SW480 (cell line): ENCODE measurements at places on chromosomes 5 and 9.

- no peak for DNase-seq
Measured at GRCh38 chr9:77236693-77237092, 59.4 kb downstream of the VPS13A start.

DNA sequence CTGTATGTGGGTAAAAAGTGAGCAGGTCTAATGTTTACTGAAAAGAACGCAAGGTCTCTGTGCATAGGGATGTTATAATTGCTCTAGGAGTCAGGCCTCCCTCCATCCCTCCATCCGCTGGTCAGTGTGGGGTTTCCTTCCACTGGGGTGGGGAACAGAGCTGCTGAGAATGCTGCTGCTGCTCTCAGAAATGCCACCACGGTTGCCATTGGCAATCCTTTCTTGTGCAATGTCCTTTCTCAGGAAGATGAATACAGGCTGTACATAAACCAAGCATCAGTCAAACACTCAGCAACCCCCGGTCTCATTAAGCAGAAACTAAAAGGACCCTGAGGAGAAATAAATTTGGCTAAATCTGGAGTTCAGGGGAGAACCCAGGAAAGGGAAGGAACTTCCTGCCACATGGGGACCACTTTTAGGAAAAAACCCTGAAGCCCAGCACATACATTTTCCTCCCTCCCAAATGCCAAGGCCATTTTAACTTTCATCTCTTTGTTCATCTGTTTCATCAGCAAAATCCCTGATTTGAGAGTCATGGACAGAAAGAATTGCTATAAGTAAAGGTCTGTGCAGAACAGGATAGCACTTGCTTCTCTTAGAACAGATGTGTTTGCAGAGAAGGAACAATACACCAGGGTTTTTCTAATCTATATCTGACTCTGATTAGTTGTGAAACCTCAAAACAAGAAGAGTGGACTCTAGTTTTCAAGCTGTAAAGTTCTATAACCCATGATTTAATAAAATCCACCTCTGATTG, 70.4 kb upstream of the SLC1A3 start:
- no peak for DNase-seq

GRCh38 chr9:134357631-134358025, 31.4 kb downstream of the RXRA start:
- DNase-seq = no peak

GRCh38 chr9:107739601-107740082, 250.1 kb upstream of the KLF4 start:
- DNase-seq = no peak

DNA sequence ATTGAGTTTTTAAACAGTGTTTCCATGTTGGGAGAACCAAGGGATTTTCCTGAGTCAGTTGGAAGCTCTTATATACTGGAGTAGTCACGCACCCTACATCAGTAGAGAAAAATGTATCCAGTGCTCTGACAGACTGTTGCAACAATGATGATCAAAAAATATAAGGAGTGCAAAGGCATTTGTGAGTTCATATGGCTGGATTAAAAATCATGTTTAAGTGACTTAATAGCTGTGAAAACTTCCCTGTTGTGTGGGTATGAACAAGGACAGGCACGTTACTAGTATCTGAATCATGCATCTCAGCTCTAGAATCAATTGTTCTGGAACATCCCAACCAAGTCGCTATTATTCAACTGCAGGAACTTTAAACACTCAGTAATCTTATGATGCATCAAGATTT, 229.7 kb downstream of the ROR2 start:
- no peak for DNase-seq

DNA sequence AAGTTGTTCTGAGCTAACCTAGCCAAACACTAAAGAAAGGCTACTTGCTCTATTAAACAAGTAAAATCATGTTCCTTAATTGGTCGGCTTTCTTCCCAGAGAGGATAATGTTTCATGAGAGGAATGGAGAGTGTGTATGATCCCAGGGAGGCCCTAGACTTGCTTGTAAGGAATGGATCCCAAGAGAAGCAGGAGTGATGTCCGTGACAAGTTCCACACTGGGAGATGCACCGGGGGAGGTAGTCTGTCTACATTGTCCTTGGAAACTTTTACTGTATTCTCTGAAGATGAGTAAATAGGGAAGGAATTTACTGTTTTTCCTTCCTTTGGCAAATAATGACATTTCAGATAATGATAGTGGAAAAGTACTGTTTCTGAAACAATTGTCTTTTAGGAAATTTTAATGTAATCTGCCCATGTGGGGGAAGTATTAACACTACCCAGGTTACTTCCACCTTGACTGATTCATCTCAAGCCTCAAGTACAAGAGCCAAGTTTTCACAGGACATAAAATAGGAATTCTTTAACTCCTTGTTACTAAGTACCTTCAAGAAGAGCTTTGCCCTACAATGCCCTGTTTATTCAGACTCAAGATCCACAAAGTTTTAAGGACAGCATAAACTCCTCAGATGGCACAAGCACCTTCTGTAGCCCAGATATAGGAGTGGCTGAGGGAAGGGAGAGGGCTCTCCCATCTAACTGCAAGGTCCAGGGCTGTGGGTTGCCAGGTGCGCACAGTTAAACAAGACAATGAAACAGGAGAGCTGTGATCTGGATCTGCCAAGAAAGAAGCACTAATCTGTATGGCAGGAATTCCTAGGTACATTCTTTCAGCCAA, 152.1 kb downstream of the GNA14 start:
- DNase-seq = no peak

GRCh38 chr5:125190232-125191087, 444.0 kb upstream of the ZNF608 start:
- no peak for DNase-seq

- no peak for DNase-seq
Measured at GRCh38 chr5:1138445-1139245, 26.8 kb upstream of the SLC12A7 start.

GRCh38 chr9:129736334-129736733, 16.5 kb downstream of the PTGES start:
- DNase-seq = no peak

DNA sequence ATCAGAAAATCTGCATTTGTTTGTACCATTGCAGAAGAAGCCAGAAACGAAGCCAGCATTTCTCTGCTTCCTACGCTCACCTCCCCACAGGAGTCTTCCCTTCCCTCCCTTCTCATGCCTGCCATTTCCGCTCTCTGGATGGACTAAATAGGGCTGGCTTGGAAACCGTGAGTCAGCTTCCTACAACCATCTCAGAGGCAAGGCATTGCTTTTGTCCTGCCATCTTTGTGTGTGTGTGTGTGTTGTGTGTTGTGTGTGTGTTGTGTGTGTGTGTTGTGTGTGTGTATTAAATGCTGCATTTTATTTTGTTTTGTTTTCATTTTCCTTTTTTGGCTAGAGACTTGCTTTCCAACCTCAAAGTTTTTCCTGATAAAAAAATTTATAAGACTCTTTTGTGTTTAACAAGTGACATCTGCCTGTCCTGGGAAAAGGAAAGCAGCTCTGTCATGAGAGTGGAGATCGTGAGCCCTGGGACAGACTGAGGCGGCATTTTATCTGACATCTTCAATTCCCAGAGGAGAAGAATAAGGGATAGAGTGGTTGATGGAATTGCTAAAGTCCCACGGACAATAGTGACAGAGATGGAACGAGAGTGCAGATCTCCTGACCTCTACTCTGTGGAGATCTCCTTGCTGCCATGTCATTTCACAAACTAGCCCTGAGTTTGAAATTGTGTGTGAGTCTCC, 7.5 kb upstream of the EGFLAM start:
- DNase-seq = no peak

DNA sequence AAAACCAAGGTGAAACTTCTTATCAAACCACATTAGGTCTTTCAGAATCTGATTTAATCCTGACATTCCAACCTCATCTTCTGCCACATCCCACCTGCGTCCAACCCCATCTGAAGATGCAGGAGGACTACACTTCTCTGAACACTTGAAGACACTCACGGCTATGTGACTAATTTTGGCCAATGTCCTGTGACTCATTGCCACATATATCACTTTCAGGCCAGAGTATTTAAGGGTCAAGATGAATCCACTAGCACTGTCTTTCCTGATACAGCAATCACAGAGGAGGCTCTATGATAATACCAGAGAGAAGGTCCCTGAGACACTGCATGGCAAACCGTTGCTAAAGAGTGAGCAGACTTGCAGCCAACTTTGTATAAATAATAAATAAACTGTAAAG, 323.4 kb downstream of the NR2F1-AS1 start:
- DNase-seq = no peak

DNA sequence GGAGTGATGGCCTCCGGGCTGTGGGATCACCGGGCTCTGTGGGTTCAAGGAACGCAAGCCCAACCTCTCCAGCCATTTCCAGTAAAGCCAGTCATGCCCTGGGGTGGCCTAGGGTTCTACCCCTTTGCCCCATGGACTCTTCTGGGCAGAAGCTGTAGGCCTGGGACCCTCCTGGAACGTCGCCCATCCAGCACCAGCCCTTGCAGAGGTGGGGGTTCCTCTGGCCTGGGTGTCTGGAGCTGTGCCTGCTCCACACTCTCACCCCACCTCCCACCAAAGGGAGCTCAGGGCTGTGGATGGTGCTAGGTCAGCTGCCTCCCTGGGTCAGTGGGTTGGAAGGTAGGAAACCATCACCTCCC, 1.4 kb upstream of the SLC12A7 start:
- DNase-seq = no peak

- DNase-seq = no peak
Measured at GRCh38 chr9:96644137-96644536, 11.0 kb downstream of the PRXL2C start.

DNA sequence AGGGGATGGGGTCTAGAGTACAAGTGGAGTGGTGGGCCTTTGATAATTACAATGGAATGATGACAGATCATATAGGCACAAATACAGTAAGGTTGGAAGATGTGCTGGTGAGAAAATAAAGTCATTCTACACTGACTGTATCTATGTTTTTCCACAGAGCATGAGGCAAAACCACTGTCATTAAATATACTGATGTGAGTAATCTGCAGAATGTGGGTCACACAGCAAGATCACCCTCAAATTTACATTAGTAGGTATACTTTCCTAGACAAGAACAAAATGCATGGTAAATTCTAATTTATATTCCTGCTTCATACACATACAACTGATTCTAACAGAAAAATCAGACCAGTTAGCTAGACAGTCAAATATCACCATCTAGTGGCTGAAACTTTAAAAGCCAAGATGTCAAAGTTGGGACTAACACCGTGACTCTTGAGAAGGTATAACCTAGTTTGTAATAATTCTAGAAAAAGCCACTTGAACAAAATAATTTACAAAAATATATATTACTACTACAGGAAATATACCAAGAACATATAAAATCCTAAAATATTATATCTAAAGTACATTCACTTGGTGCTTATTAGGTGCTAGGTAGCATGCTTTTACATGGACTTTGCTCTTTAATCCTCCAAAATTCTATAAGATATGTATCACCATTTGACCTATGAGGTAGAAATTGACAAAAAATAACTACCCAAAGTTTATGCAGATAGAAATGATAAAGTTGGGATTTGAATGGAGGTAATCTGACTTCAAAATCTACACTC, 19.5 kb downstream of the TTC33 start:
- peak; percentile 26 for DNase-seq

DNA sequence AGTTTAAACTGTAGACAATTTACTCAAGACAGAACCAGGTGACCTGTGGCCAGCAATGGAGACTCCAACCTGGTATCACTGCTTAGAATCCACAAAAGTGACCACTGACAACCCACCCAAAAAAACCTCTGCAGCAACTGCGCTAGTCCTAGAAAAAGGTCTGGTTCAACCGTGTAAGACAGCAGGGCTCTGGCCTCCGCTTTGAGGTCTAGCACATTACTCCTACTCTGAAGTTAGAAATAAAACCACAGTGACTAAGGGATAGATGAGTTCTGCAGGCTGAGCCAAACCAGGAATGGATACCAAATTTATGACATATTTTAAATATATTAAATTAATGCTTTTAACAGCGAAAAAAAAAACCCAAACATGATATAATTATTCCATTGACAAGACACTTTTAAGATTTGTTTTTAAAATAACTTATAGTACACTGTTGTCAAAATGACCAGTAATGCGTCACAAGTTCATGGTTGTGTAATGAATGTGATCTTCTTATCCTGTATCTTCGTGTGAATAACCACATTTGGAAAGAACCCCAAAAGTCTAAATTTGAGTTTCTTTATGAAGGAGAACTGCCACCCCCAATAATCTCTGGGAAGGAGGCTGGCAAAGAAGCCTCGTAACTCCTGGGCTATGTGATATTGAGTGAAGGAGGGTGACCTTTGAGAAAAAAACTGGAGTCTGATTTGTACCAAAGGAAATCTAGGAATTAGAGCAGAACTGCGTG, 101.9 kb upstream of the SLC44A1 start:
- DNase-seq = no peak

DNA sequence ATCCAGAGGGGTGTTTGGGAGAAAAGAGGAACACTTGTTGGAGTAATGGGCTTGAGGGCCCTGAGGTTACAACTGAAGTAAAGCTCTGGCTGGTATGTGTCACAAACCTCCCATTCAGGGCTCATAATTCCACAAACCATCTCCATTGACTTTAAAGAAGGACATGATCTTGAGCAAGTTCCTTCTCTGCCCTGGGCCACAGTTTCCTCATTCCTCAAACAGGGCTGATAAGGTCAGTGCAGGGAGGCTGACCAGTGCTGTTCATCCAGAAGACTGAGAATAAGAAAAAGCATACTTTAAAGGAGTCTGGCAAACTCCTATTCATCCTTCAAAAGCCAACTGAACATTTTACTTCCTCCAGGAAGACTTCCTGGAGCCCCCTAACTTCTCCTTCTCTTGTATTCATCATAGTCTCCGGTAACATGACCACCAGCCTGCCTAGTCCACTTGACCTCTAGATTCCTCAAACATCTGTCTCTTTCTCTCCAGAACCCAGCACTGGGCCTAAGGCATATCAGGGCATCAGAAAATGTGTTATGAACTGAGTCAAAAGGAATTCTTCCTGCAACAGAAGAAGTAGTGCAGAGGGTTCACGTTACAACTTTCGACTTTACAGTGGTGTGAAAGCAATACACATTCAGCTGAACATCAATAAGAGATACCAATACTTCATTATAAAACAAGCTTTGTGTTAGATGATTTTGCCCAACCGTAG, 20.7 kb upstream of the PTPN3 start:
- DNase-seq = no peak

GRCh38 chr5:159951387-159951786, 35.1 kb downstream of the ADRA1B start:
- no peak for DNase-seq

DNA sequence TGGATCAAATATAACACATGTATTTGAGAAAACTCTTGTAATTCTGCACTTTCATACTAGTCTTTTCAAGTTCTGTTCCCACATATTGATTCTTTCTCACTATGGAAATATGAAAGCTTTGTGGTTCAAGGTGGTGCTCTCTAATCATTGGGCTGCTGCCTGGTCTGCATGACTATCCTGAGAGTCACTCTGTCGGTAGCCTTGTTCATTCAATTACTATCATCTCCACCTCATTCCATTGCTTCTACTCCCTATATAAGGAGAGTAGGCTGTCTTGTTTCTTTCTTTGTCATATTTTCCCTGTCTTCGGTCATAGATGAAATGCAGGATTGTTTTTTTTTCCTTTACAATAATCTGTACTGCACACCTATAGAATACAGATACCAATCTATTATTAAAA, 341.4 kb upstream of the ACTBL2 start:
- peak; percentile 61 for DNase-seq

GRCh38 chr5:147512659-147513379, 3.0 kb upstream of the DPYSL3 start:
- DNase-seq = no peak
